ENCODE measurements at places on chromosomes 7 and 10.

- no peak for DNase-seq
These were observed 1038.3 kb downstream of the LRMDA start for GRCh38 chr10:76469675-76470074.

DNA sequence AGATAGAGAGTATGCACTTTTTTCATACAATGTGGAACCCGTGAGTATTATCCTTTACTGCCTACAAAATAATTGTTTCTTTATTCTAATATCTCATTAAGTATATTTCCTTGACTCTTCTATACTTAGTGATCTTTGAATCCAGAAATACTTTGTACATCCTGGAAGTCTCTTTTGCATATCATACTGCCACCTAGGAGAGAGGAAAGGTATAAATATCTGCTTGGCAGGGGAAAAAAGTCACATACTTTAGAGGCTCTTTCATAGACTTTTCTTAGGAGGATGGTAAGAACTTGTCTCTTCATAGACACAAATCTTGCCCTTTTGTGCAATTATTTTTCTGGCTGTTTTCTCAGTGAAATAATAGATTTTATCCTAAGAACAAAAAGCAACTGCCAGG, 436.0 kb downstream of the PAXIP1 start:
- no peak for DNase-seq

GRCh38 chr7:13742126-13742525, 247.3 kb downstream of the ETV1 start:
- no peak for DNase-seq

DNA sequence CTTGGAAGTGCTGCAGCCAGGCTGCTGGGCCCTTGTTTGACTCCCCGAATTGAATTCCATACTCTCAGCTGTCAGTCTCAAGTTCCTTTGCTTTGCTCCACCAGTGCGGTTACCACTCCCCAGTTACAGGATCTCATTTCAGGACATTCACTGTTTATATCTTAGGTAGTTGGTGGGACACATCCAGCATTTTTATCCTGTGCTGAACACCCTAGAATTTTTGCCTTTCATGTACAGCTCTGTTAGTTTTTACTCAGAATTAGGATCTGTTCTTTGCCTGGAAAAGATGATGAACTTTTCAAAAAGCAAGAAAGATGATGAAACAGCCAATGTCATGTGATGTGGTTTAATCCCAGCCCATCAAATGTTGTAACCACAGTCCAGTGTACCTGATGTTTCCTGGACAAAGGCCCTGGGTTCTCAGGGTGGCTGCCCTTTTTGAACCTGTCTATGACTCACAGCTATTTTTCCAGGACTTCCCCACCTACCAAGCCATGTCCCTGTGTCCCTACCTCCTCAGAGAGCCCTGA, 149.7 kb downstream of the NOC3L start:
- DNase-seq, result peak; percentile 43

- DNase-seq, result no peak
These were observed 58.1 kb downstream of the UNCX start for GRCh38 chr7:1290679-1291356.

- DNase-seq, result no peak
These were observed 30.3 kb downstream of the PIK3CG start for GRCh38 chr7:106895246-106895864.

DNA sequence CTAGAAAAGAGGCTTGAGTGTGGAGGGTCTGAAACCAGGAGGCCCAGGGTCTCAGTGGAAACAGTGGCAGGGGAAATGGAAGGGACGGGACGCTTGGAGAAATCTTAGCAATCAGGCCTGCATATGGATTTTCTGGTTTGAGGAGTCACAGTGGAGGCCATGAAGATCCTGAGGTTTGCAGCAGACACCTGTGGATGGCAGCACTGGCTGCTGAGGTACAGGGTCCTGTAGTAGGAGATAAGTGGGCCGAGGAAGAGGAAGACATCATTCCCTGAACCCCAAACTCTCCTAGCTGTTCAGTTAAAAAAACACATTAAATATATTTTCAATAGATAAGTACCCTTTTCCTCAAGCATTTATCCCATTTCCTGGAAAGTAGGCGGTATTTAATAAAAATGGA, 208.8 kb upstream of the IGFBP3 start:
- no peak for DNase-seq

DNA sequence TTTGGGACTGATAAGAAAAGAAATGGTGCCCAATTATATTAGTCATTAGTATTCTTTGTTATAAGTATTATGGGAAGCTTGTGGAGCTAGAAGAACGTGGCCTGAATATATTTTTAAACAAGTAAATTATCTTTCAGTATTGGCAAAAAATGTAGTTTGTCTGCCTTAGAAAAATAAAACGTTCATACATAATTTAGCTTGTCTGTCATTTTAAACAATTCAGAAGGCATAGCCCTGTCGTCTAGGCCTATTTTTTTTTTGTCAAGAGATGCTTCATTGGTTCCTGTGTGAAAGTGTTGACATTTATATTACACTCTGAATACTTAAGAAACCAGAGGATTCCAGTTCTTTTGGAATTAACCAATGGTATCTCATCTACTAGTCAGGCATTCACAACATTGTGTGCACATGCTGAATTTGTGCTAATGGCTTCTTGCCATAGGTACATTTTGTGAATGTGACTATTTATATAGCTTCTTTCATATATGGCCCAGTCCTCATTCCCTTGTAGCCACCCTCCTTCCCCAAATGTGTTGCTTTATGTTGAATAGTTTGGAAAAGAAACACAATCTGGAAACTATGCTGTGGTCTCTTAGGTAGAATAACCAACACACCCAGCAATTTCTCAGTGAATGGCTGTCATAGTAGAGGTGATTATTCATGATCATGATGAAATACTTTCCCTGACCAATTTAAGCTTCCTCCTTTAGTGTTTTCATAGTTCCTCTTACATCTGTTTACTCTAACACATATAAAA, 435.8 kb downstream of the EXOC4 start:
- no peak for DNase-seq

DNA sequence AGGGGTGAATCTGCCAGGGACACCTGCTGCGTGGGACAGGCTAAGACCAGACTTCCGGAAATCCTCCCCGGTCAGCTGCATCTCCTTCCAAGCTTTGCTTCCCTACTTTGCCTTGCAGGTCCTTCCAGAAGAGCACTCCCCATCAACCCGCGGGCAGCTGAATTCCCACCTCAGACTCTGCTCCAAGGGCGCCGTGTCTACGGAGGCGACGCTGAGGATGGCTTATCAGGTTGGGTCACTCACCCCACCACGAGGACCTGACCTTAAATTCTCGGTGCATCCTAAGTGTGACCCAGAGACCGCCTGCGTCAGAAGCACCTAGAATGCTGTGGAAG, 78.9 kb upstream of the KMT2C start:
- no peak for DNase-seq

GRCh38 chr7:44189286-44189992, at the start of gene GCK:
GCK (minus strand) TSS chr7:44189439; CDS start chr7:44188953, 486 bp downstream.
- DNase-seq, result no peak

- no peak for DNase-seq
These were observed 22.5 kb downstream of the PLPP4 start for GRCh38 chr10:120479506-120479905.

- peak; percentile 50 for DNase-seq
These were observed 2.2 kb downstream of the FZD8 start for GRCh38 chr10:35639728-35640401.

DNA sequence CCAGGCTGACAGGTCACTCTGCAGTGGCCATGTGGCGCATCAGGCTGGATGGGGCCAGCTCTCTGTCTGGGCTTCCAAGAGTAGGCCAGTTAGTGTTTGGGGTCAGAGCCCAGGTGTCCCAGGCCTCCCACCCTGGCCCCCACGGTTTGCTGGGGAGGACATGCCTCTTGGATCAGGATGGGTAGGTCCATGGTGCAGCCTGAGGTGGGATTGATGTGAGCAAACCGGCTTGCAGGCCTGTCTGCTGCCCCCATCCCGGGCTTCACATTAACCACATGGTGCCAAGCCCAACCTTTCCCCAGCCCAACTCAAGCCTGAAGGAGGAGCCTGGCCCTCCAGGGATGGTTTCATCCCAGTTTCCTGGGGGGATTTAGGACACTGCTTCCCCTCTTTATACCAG, 39.2 kb downstream of the LDB3 start:
- no peak for DNase-seq

GRCh38 chr7:113504142-113504541, 385.8 kb upstream of the SMIM30 start:
- no peak for DNase-seq
